ENCODE measurements at places on chromosomes 2 and 18.

- DNase-seq: no peak
Measured at GRCh38 chr2:164877169-164877568, 35.5 kb upstream of the COBLL1 start.

GRCh38 chr2:176789751-176790150 is 422.8 kb upstream of the HNRNPA3 start:
- no peak for DNase-seq

GRCh38 chr2:159227467-159227866 is 59.0 kb downstream of the WDSUB1 start:
- DNase-seq: no peak

- no peak for DNase-seq
Measured at GRCh38 chr2:141041281-141041680, 1089.5 kb downstream of the LRP1B start.
